ENCODE measurements at places on chromosomes 1 and 21.

DNA sequence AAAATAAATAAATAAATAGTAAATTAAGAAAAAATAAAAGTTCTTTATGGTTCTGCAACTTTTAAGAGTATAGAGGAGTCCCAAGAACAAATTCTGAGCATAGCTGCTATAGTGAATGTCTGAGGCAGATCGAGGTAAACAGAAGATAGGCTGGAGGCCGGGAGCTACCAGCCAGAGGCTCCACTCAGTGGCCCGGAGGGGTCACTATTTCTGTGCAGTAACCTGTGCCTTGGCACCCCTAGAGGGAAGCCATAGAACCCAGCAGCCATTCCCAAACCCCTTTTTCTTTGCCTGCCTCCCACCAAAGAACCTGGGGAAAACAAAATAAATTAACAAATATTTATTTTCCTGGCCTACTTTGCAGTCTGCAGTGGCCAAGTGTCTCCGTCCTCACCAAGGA, 38.4 kb upstream of the HEATR1 start:
- DNase-seq = no peak

DNA sequence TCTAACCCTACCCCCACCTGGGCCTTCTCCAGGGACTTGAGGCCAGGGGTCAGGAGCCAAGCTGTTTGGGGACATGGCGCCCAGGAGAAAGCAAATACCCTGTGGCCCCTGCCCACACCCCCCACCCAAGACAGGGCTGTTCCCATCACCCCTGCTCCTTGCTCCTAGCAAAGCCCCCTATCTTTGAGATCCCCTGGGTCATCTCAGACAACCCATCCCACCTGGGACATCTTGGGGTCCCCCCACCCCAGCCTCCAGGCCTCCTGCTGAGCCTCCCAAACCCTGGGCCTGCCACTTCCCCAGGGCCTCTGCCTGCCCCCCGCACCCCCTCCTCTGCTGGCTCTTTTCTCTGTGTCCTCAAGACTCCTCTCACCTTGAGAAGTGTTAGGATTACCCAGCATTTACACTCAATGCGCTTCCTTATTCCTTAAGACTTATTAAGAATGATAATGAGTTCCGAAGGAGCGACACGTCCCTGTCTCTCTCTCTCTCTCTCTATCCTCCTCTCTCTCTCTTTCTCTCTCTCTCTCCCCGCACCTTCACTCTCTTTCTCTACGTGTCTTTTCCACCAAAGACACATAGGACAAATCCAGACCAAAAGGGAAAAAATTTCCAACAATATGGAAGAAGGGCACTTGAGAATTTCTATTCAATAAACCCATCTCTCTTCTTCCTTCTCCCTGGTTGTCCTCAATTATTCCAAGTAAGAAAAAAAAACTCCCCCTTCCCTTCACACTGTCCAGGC, 7.2 kb downstream of the CASZ1 start:
- no peak for DNase-seq

GRCh38 chr1:72482736-72483413, 200.5 kb upstream of the NEGR1 start:
- DNase-seq = no peak

DNA sequence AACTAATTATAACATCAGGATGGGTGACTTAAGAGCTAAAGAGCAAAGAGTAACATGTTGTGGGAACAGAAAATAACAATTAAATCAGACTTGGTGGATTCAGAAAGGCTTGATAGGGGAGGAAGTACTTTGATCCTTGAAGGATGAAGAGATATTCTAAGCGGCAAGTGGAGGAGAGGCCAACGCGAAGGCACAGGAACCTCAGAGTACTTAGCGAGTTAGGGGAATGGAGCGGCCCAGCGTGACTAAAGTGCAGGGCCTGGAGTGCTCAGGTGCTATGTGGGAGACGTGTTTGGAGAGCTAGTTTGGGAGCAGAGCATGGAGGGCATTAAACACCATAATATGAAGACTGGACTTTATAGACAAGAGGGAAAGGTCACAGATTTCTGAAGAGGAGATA, 64.3 kb downstream of the ADCY10 start:
- DNase-seq = no peak

GRCh38 chr1:224846119-224846907, 83.2 kb upstream of the DNAH14 start:
- DNase-seq = no peak

- DNase-seq = no peak
These were observed 159.1 kb upstream of the C8B start for GRCh38 chr1:57124768-57125446.

DNA sequence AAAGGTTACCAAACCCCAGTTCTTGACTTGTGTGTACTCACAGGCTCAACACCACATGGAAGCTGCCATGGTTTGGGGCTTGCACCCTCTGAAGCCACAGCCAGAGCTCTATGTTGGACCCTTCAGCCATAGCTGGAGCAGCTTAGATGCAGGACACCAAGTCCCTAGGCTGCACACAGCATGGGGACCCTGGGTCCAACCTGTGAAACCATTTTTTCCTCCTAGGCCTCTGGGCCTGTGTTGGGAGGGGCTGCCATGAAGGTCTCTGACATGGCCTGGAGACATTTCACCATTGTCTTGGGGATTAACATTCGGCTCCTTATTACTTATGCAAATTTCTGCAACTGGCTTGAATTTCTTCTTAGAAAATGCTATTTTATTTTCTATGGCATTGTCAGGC, 62.1 kb upstream of the PRRX1 start:
- no peak for DNase-seq

GRCh38 chr1:54406339-54407153, at the start of gene SSBP3:
TSS of gene SSBP3 (minus strand) at chr1:54406394.
- DNase-seq = peak; percentile 96

GRCh38 chr1:83508485-83509151, 490.3 kb downstream of the TTLL7 start:
- DNase-seq = peak; percentile 10

GRCh38 chr1:235745503-235746136, 96.0 kb upstream of the GNG4 start:
- peak; percentile 4 for DNase-seq

DNA sequence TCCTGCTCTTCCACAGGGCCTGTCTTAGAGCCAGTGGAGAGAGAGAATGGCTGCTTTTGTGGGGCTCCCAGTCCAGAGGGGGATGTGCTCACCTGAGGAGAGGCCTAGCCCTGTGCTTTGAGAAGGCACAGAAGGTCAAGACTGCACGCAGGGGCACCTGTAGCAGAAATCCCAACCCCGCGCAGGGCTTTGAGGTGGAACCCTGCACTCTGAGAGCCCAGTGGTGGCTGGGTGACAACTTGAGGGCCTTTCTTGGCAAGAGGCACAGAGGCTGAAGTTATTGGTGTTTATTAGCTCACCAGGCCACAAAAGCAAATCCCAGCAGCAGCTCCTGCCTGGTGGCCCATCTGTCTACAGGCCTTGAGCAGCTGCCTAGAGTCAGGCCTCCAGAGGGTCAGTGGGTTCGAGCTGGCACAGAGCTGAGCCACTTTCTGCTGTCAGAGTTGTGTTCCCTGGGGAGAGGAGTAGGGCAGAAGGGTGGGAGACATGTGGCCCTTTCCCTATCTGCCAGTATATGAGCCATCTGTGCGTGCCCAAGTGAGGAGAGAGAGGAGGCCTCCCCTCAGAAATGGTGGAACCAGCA, 31.4 kb downstream of the SZRD1 start:
- no peak for DNase-seq
